Sigmoid colon (tissue), 7 donors: ENCODE measurements at places on chromosomes 1 and 21. TPM values are rescaled to one million over a fixed set of nuclear protein-coding genes. Genes with fewer than 3 reads are reported as not detected.

The TIE1 gene
- 33.8 TPM for total RNA-seq

GRCh38 chr1:158801396-158801795 is 20.4 kb upstream of the OR6N2 start:
- no peak for DNase-seq

DNA sequence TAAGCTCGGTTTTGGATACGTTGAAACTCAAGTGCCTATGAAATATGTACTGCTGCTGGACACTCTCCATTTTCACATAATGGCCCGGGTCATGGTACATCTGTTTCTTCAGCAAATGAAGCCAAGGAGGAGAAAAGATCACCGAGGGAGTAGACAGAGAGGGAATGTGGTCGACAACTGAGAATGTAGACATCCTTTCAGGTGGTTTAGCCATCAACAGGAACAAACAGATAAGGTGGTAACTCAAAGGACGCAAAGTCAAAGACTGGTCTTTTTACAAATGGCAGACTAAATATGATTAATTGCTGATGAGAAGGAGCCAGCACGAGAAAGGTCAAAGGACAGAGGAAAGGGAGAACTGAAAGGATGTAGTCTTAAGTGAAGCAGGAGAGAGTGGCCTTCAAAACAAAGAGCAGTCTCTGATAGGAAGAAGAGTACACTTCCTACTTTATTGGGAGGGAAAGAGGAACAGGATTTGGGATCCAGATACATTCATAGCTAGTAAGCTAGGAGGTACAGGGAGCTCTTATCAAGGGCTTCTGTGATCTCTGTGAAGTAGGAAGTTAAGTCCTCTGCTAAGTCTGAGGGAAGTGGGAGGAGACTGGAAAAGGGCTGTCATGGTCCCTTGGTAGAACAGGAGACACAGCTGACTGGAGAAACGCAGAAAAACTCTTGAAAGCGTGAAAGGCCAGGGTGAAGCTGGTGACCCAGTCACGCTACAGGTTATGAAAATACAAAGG is 28.3 kb downstream of the NUP133 start:
- DNase-seq = no peak

- DNase-seq = no peak
Observed at GRCh38 chr1:183263886-183264602, 78.0 kb downstream of the LAMC2 start.

The PTPRC gene
- total RNA-seq = 11.8 TPM

DNA sequence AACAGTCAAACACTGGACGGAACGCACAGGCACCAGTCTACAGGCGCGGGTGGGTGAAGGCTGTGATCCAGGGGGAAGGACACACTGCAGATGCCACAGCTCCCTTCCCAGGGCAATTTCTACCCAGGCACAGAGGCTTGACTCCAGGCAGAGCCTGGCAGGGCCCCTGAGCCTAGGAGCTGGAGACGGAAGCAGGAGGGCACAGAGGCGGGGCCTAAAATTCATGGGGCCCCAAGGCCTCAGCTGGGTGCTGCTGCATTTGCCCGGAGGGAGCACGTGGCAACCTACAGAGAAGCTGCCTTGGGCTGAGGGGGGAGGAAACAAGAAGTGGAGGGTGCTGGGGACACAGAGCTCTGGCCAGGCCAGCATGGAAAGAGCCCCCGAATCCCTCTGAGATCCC is 41.2 kb downstream of the UBE2G2 start:
- no peak for DNase-seq

DNA sequence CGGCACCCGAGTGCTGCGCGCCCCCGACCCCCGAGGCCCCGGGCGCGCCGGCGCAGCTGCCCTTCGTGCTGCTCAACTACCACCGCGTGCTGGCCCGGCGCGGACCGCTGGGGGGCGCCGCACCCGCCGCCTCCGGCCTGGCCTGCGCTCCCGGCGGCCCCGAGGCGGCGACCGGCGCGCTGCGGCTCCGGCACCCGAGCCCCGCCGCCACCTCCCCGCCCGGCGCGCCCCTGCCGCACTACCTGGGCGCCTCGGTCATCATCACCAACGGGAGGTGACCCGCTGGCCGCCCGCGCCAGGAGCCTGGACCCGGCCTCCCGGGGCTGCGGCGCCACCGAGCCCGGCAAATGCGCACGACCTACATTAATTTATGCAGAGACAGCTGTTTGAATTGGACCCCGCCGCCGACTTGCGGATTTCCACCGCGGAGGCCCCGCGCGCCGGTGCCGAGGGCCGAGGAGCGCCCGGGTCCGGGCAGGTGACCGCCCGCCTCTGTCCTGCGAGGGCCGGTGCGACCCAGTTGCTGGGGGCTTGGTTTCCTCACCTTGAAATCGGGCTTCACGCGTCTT is 49.0 kb downstream of the SIM2 start:
- no peak for DNase-seq

- DNase-seq = no peak
Observed at GRCh38 chr1:167905182-167905581, 8.8 kb downstream of the ADCY10 start.

DNA sequence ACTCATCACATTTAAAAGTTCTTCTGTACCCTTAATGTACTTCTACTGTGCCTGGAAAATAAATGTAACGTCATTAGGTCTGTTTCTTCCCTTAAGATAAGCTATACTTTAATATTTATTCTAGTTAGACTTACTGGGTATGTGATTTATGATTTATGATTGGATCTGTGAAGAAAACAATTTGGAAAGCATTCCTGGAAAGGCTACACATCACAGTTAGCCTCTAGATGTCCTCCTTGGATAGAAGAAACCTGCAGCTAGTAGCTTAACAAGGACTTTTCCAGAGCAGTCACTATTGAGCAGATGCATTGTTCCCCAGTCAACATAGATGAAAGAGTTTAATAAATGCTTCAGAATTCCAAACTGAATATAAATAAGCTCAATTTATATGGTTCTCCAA is 22.2 kb upstream of the ABL2 start:
- no peak for DNase-seq

DNA sequence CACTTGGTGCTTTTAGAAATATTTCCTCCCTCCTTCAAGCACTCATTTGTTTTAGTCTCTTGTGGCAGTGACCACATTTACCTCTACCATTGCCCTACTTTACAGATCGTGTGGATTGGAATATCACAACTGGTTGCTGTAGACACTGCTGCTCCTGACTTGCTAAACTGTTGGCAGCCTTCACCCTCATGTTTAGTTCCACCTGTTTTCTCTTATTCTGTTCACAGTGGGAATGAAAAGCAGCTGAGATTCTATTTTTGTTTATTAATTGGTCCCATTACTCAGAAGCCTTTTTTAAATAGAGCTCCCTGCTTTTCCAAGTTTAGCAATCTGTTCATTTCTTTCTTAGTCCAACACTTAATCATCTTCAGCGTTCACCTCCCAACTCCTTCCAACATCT is 308.9 kb downstream of the RWDD3 start:
- no peak for DNase-seq

GRCh38 chr1:19735440-19736127 is 64.1 kb downstream of the TMCO4 start:
- peak; percentile 93 for DNase-seq

- DNase-seq = no peak
Observed at GRCh38 chr1:215076322-215076721, 6.2 kb upstream of the KCNK2 start.

DNA sequence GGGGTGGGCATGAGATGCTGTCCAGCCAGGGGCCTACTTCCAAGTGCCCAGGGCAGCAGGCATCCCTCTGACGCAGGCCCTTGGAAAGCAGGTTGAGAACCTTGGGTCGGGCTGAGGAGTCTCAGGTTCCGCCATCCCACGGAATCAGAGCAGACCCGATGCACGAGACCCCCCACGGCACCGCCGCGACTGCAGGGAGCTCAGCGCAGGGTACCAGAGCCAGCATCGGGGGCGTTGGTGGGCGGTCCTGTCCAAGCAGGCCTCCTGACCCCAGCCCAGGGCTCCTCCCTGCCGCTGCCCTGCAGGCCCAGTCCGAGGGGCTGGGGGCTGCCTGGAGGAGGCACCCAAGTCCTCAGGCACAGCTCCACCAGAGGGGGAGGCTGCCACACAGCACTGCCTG is 177.2 kb downstream of the PRDM16 start:
- no peak for DNase-seq

DNA sequence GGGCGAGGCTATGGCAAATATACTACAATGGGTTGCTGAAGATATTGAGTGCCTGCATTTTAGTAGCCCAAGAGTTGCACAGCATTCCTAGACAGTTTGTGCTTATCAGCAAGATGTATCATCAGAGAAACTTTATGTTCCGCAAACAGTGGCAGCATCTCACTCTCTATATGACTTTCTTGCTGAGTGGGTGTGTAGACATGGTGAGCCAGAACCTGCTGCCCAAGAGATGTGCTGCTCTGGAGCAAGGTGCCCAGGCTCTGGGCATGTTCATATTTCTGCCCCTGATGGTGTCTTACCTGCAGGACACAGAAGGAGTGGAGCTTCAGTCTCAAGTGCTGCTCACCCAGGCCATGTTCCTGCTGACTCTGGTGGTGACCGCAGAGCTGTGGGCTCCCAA is 8.2 kb upstream of the RGSL1 start:
- DNase-seq = no peak

DNA sequence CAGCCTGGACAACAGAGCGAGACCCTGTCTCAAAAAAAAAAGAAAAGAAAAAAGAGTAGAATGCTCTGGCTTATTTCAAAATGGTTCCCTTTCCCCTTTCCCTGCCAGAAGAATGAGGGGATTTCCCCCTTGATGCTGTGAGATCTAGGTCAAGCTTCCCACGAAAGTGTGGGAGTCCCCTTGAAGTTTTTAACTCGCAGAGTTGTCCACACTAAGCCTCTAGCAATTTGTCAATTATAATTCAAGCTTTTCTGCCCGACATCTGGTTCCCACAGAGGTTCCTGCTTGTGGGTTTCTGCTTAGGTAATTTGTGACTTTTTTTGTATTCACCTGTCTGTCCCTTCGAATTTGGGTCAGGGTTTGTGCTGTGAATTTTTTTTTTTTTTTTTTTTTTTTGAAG is 62.8 kb downstream of the ZFYVE9 start:
- DNase-seq = no peak

DNA sequence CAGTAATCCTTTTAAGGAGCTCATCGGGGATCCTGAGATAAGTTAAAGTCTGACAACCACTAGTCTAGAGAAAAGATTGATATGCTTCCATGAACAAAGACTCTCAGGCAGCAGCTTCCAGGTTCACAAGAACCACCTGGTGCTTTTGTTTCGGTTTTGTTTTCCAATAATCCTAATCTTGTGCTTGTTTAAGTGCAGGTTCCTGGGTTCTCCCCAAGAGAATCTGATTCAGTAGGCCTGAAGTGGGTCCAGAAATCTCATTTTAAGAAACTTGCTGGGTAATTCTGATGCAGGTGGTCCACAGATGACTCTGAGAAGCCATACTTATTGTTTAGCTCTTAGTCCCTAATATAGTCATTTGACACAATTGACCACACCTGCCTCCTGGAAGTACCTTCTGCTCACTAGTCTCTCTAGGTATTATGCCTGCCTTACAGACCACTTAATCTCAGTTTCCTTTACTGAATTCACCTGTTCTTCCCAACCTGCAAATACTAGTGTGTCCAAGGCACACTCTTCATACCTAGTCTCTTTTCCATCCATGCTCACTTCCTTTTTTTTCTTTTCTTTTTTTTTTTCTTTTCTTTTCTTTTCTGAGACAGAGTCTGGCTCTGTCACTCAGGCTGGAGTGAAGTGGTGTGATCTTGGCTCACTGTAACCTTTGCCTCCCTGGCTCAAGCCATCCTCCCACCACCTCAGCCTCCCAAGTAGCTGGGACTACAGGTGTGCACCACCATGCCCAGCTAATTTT is 20.5 kb upstream of the FRRS1 start:
- DNase-seq = no peak

- peak; percentile 82 for DNase-seq
Observed at GRCh38 chr1:157994704-157995582, 1.5 kb downstream of the KIRREL1 start.

GRCh38 chr1:94068096-94068998 is 52.6 kb downstream of the ABCA4 start:
- DNase-seq = no peak

DNA sequence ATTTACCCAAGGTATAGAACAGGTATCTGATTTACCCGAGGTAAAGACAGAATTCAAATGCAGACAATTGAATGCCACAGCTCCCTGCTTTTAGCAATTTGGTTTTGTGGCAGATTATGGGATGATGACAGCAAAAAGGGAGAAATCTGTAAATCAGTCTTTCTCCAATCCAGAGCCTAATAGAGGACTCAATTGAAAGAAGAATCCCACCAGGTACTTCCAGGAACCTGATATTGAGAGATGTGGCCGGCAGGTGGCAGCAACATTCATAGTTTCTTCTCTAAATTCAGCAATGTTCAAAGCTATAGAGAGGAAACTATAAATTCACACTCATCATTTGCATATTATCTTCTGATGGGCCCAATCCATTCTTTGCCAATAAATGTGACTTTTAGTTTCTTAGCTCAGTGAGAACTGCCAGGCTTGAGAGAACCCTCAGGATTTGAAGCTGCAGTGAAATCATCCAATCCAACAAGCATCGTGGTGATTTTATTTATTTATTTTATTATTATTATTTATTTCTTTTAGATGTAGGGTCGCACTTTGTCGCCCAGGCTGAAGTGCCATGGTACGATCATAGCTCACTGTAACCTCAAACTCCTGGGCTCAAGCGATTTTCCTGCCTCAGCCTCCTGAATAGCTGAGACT is 9.8 kb upstream of the PHACTR4 start:
- peak; percentile 75 for DNase-seq

- DNase-seq = peak; percentile 64
Observed at GRCh38 chr1:55214934-55215193, 300 bp downstream of the USP24 start.

The CASZ1 gene
- 47.9 TPM for total RNA-seq
